ENCODE measurements at places on chromosomes 2 and 18.

DNA sequence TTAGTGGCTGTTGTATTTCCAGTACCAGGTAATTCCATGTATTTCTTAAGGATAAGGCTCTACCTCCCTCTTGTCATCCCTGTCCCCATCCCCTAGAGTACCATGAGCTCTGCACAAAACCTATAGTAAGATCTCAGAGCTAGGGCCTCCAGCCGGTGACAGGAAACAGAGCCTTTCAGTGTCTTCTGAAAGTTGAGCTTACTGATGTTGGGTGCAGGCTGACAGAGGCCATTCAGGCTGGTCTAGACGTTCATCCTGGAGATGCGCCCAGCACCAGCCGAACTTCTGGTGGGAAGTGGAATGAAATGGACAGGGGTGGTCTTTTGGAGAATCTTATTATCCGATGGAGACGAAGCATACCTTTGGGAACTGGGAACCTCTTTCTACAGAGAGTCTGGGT, 16.7 kb upstream of the LYPD6B start:
- DNase-seq, result no peak

DNA sequence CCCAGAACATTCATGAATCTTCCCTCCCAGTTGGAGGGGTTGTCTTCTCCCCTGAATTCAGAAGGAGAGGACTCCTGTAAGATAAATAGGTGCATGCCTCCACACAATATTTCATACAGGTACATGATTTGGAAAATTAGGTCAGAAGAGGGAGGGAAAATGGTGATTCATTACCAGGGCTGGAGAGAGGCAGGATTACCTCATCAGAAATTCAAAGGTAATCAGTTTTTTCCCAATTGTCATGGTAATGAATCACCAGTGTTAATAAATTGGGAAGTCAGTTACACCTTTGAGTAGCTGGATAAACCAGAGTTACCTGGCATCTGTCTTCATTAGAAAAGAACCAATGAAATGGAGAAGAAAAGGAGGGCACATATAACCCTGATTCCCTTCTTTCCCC, 128.5 kb downstream of the EN1 start:
- no peak for DNase-seq

DNA sequence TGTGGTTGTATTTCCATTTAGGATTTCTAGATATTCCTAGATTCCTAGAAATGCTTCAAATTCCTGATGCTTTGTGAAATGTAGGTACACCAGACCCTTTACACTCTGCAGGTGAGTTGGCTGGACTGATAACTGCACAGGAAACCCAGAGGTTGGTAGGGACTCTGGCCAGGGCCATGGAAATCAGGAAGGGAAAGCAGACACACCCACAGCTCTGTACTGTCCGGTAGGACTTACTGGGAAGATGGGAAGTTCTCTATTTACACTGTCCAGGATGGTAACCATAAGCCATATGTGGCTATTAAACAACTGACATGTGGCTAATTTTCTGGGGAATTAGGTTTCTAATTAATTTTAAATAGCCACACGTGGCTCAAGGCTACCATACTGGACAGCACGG, 31.4 kb downstream of the NEMP2 start:
- DNase-seq, result no peak

GRCh38 chr2:233823731-233824121, 30.6 kb downstream of the HJURP start:
- no peak for DNase-seq

GRCh38 chr2:107411267-107411666, 415.4 kb upstream of the RGPD4 start:
- no peak for DNase-seq

- DNase-seq, result no peak
Observed at GRCh38 chr2:63740943-63741342, 100.8 kb upstream of the UGP2 start.
